Activated CD4-positive, alpha-beta T cell treated with anti-CD3 and anti-CD28 coated beads, Interleukin-2, amount 10 ng/mL, durations not matched to agents 7 days and 5 days (primary cell): ENCODE measurements at places on chromosomes 7 and 10. TPM values are rescaled to one million over a fixed set of nuclear protein-coding genes. Genes with fewer than 3 reads are reported as not detected.

Gene CCDC172
- total RNA-seq, result not detected

Gene PNLIPRP3
- total RNA-seq, result not detected

Gene ANKRD1
- not detected for total RNA-seq

Gene OLAH
- total RNA-seq, result 1.2 TPM

Gene GPR26
- total RNA-seq, result not detected

Gene PCGF5
- total RNA-seq, result 49.3 TPM

Gene TAF6
- 65.5 TPM for total RNA-seq

Gene NOS3
- total RNA-seq, result 22.3 TPM

Gene SLC29A4
- total RNA-seq, result 0.50 TPM

Gene PRF1
- 116 TPM for total RNA-seq

Gene TFEC
- total RNA-seq, result 0.17 TPM

Gene IGF2BP3
- total RNA-seq, result 0.50 TPM

Gene NYAP1
- total RNA-seq, result 0.32 TPM

Gene SLC25A40
- 49.7 TPM for total RNA-seq

Gene TUBAL3
- total RNA-seq, result not detected
